ENCODE measurements at places on chromosomes 7 and 10. TPM values are rescaled to one million over a fixed set of nuclear protein-coding genes. Genes with fewer than 3 reads are reported as not detected.

- no peak for DNase-seq
Observed at GRCh38 chr7:109713366-109713765, 1143.7 kb downstream of the DNAJB9 start.

- no peak for DNase-seq
Observed at GRCh38 chr7:110358028-110358427, 732.9 kb upstream of the LRRN3 start.

Gene FZD8
- 7.7 TPM for polyA plus RNA-seq

- peak; percentile 32 for DNase-seq
Observed at GRCh38 chr7:144391823-144392255, 11.7 kb downstream of the NOBOX start.

Gene ZNF503
- 32.1 TPM for polyA plus RNA-seq

Gene FAM237B
- not detected for polyA plus RNA-seq

Gene PHKG1
- polyA plus RNA-seq, result 1.0 TPM

GRCh38 chr7:42611961-42612360 is 299.9 kb downstream of the C7orf25 start:
- no peak for DNase-seq

- no peak for DNase-seq
Observed at GRCh38 chr10:71868192-71868697, 17.2 kb upstream of the PSAP start.
